Stimulated activated CD4-positive, alpha-beta T cell treated with anti-CD3 and anti-CD28 coated beads, Interleukin-1b, Interleukin-23, amount 100 ng/mL, for 1 hour (primary cell): ENCODE measurements at places on chromosomes 6 and 20.

- DNase-seq: no peak
Observed at GRCh38 chr6:37816599-37817375, 2.7 kb upstream of the ZFAND3 start.

GRCh38 chr6:4281341-4282293 lies 146.2 kb upstream of the ECI2 start:
- DNase-seq: no peak

- DNase-seq: no peak
Observed at GRCh38 chr20:41366546-41367392, at the start of gene EMILIN3. EMILIN3 (minus strand) TSS chr20:41366818; CDS start chr20:41366634, 184 bp downstream.

DNA sequence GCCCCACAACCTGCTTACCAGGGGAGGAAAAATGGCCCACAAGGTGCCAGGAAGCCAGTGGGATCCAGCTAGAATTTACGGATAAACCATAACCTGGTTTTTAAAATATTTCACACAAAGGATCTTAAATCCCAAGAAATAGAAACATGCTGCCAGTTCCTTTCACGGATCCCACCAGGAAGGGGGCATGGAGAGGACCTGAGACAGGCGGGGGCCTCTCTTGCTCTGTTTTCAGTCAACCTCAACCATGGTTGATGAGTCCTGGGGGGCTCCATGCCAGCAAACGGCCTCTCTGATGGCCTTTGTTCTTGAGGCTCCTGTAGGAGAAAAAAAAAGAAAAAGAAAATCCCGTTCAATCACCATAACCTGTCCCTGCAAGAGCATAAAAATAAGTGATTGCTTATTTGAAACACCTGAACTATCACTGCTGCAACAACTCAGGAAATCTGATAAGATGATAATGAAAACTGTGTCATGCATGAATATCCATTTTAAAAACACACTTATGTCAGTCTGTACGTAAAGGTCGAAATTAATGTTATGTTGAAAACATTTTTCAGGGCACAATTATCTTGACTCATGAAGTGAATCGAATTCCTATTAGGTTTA lies 125.8 kb upstream of the CST7 start:
- no peak for DNase-seq

DNA sequence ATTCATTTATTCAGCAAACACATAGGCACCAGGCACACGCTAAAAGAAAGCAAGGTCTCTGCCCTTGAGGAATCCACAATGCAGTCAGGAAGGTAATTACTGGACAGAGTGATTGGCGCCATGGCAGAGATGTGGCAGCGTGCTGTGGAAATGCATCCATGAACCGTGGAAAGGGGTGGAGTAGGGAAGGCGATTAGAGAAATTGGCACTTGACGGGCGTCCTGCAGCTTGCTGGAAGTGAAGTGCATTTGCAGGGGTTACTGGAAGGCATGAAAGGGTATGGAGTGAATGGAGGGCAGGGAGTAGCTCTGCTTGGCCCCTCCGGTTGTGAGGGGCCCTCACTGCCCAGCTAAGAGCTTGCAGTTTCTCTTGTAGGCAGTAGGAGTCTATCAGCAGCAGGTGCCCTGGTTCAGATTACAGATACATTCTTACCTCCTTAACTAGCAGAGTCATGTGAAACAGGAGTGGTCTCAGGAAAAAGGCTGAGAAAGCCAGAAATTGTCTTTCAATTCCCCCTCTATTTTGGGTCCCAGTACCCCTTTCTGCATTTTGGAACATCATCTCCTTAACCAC lies 122.5 kb upstream of the TIAM2 start:
- no peak for DNase-seq

DNA sequence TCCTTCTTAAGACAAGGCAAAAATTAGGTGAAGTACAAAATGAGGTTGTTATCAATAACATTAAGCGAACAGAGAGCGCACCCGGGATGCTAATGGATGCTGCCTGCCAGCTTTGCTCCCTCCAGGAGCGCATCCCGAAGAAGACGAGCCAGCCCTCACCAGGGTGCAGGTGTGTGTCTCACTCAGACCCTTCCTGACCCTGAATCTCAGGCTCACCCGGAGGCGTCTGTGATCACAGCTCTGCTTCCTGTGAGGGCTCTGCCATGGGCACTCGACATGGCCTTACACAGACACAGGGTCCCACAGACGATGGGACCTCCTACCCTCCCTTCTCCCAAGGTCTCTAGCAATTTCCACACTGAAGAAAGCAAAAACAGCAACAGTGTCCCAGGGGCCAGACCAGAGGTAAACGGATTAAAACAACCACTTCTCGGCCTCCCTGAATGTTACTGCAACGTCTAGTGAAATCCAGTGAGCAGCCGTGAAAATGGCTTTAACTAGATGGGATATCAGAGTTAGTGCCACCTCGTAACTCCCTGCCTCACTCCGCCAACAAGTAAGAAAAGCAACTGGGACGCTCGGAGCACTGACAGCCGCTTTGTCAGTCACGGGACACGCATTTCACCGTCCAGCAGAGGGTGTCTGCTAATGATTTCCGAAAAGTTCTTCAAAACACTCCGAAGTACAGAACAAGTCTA lies 11.7 kb downstream of the ZBTB46 start:
- DNase-seq: no peak

GRCh38 chr20:1830240-1830639 lies 65.0 kb upstream of the SIRPA start:
- no peak for DNase-seq

DNA sequence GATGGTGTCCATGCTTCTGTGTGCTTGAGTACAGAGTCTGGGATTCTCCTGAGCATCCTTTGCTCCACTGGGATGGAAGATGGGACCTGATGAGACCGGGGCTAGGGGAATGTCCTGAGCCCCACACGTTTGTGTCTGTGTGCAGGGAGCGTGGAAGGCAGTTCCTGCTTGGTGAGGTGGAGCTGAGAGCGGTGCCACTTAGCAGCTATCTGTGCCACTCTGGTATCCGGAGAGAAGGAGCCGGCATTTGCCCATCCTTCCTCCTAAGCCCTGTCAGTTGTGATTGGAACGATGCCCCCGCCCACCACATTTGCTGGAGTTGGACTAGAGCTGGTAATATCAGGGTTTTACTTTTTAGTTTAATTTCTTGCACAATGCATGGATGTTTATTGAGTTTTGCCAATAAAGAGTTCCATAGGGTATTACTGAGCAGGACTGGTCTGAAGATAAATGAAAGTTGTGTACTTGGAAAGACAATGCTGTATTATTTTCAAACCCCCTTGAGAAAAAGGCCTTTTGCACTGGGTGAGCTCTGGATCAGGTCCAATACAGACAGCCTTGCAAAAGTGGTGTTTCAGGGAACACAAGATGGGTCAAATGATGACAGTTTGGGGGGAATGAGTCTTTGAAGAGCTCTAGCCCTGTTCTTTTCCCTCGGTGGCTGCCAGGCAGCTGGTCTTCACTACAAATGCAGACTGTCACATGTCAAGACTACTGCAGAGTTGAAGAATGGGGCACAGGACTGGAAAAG lies 130.8 kb downstream of the SYCP2 start:
- DNase-seq: no peak

DNA sequence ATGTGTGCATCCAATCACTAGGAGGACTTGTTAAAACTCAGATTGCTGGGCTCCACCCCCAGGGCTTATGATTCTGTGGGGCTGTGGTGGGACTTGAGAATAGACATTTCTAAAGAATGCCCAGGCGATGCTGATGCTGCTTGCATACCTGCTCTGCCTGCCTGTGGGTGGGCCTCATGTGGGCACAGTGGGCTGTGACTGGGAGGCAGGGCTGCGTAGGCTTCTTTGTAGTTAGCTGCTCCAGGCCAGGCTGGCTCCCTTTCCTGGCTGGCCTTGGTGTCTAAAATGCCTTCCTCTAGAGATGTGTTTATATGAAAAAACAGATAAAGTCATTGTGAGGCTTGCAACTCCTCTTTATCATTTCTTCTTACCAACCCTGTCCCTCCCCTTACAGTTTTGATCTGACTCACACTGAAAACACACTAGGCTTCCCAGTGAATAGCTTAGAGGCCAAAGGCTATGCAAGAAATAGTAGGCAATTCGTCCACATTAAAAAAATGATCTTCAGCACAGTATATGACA lies 495.5 kb upstream of the MAP3K7 start:
- DNase-seq: no peak

DNA sequence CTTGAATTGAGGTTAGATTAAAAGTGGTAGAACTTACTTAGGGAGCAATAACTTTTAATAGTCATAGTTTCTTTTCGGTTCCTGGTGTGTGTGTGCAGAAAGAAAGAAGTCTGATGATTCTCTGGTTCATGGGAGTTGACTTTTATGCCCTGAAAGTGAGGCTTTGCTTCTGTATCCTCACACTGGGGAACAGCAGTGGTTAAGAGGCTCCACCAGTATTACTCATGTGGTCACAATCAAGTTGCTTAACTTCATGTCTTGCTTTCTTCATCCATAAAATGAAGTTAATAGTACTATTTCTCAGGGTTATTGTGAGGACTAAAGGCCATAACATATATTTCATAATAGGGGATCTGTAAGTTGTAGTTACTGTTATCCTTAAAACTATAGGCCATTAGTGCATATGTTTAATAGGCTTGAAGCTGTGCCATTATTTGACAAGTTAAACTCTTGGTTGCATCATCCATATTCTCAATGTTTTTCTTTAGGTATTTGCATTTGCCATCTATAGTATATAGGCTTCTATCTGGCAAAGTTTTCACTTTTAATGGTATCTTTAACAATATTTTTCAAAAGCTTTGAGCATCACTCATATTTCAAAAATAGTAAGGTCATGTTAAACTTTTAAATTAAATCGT lies 262.4 kb downstream of the PLCB1 start:
- no peak for DNase-seq

DNA sequence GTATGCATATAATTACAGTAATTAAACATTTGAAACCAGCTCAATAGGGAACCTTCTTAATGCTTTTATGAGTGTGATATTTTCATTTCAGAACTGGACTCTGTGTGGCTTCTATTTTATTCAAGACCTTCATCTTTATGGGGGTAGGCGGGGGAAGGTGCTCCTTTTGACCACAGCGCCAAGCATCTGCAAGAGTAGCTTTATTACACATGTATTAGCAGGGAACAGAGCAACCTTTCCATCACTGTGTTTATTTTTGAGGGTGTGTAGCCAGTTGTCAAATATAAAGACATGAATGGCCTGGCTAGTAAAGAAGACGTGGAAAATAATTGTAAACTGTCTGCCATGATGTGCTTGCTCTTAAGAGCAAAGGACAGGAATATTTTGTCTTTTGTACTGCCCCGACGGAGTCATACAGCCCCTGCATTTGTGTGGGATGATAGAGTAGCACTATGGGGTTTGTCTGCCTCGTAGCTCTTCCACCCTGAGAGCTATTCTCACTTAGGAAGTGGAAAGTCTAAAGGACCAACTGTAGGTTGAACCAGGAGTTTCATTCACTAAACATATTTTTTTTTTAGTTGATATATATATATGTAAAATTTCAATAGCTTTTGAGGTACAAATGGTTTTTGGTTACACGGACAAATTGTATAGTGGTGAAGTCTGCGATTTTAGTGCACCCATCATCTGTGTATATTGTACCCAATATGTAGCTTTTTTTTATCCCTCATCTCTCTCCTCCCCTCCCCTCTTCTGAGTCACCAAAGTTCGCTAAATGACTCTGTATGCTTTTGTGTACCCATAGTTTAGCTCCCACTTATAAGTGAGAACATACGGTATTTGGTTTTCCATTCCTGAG lies 91.2 kb downstream of the CARMIL1 start:
- DNase-seq: no peak

DNA sequence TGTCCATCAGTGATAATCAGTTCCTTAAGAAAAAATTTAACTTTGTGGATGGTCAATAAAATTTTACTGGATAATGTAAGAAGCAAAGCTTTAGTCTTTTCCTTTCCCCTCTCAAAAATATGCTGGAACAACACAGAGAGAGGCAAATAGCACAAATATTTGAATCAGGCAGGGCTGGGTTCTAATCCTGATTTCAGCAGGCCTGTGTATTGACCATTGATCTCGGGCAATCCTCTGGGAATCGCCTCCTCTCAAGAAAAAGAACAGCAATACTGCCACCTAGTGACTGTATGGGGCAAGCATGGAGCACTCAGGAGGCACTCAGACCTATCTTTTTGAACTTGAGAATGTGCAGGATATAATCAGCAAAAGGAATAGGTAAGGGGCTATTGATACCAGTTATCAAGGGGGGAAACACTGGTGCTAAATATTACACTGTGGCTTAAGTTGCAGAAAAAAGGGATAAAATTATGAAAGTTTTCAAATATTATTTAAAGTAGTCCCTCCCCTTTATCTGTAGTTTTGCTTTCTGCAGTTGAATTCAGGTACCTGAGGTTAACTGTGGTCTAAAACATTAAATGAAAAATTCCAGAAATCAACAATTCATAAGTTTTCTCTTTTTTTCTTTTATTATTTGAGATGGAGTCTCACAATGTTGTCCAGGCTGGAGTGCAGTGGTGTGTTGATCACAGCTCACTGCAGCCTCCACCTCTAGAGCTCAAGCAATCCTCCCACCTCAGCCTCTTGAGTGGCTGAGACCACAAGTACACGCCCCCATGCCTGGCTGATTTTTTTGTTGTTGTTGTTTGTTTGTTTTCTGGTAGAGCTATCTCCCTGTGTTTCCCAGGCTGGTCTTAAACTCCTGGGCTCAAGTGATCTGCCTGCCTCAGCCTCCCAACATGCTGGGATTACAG lies 91.8 kb upstream of the NHSL1 start:
- no peak for DNase-seq

- DNase-seq: no peak
Observed at GRCh38 chr6:149365197-149365596, 34.9 kb upstream of the SUMO4 start.
